ENCODE measurements at places on chromosomes 4 and X. TPM values are rescaled to one million over a fixed set of nuclear protein-coding genes. Genes with fewer than 3 reads are reported as not detected.

Gene MAGEA11
- total RNA-seq = not detected

DNA sequence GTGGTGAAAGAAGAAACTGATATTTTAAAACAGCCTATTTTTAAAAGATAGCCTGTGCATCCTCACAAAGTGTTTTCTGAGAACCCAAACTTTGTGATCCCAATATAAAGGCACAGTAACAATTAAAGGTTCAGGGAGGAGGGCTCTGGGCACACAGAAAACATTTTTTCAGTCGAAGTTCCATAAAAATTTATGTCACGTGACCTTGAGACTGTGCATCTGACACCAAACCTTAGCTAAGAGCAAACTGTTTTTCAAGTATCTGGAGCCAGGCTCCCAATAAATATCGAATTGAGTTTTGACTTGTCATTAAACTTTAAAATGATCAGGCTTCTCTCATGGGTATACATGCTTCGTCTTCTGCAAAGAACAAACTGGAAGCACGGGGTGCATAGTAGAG is 177.9 kb downstream of the BEND2 start:
- no peak for DNase-seq
- H3K4me1 ChIP-seq = no peaks in the 10 kb centered on the region
- H3K4me3 ChIP-seq = no peak overlapping the region
- H3K36me3 ChIP-seq = no peaks in the 10 kb centered on the region
- H3K27ac ChIP-seq = no peak overlapping the region
- no peaks in the 10 kb centered on the region for H3K27me3 ChIP-seq

DNA sequence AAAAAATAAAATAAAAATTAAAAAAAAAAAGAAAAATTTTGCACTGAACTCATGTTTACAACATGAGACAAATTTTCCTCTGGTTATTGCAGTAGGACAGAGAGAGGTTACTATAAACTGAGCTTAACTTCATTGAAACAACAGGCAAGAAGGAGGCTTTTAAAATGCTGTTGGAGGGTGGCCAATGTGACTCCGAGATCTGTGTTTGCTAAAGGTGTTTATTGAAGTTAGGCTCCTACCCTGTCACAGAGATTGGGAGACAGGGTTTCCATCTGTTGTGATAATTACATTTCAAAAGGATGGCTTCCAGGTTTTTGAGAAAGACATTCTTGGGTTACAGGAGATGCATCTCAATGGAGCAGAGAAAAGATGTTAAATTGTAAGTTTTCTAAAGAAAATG is 370.5 kb upstream of the HS3ST1 start:
- no peak for DNase-seq
- H3K27me3 ChIP-seq = no peaks in the 10 kb centered on the region
- no peak overlapping the region for H3K4me3 ChIP-seq

DNA sequence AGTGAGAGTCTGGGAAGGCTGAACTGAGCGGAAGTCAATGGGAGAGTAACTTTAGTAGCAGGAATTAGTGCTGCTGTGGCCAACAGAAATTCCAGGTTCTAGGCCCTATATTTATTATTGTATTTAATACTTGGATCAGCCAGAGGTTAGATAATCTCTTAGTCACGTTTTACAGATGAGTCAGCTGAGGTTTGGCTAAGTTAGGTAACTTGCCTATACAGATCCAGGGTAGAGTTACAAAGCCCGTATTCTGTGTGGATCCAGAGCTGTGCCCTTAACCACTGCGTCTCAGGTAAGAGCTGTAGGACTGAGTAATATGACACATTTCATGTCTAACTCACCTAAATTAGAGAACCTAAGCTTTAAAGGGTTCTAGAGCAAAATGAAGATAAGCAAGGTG is 20.5 kb downstream of the PSMD10 start:
- H3K27me3 ChIP-seq = no peaks in the 10 kb centered on the region
- no peak overlapping the region for H3K4me3 ChIP-seq
- no peak for DNase-seq
- H3K4me1 ChIP-seq = no peaks in the 10 kb centered on the region

DNA sequence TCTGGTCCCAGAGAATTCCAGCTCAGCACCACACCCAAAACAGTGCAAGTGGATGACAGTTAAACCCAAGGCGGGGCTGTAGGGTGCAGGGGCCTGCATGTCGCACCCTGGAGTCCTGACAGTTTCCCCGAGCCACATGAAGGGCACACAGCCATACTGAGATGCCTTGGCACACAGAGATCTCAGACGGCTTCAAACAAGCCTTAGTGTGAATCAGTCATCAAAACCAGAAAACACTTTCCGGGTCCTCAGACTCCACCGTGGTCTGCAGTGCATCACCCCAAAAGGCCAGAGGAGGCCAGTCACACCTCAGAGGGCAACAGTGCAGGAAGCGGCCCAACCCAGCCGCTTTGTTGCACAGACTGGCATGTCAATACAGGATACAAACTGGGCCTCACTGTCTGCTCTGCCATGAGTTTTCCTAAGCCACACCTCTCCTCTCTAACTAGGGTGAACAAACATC is 64.6 kb upstream of the ENPP6 start:
- H3K36me3 ChIP-seq = no peaks in the 10 kb centered on the region
- H3K27me3 ChIP-seq = no peaks in the 10 kb centered on the region
- no peak overlapping the region for H3K4me3 ChIP-seq
- peaks cover 36% of the 10 kb centered on the region for H3K4me1 ChIP-seq
- peak; percentile 13 for DNase-seq

Gene MBNL3
- 27.8 TPM for total RNA-seq

DNA sequence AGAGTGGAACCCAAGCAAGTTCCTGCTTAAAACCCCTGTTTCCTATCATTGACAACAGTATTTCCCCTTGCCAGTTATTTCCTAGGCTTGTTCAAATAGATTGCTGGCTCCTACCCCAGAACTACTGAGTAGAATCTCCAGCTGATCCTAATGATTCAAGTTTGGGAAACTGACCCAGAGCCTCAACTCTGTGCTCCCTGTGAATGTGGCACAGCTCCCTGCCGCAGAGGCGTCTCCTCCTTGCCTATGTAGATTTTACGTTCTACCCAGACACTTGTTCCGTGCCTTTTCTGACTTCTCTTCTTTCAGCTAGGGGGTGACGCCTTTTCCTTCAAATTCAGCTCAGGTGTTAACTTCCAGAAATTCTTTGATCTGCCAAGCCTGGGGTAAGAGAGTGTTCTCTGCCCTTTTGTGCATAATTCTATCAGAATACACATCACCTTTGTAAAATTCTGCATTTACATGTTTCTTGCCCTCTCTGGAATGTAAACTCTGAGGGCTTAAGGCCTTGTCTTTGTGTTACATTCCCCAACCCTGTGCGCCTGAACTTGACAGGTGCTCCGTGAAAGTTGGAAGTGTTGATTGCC is 4.4 kb downstream of the LSM6 start:
- peaks cover 40% of the 10 kb centered on the region for H3K4me1 ChIP-seq
- no peak overlapping the region for H3K27ac ChIP-seq
- H3K4me3 ChIP-seq = no peak overlapping the region
- H3K36me3 ChIP-seq = peaks cover 4% of the 10 kb centered on the region
- DNase-seq = no peak

DNA sequence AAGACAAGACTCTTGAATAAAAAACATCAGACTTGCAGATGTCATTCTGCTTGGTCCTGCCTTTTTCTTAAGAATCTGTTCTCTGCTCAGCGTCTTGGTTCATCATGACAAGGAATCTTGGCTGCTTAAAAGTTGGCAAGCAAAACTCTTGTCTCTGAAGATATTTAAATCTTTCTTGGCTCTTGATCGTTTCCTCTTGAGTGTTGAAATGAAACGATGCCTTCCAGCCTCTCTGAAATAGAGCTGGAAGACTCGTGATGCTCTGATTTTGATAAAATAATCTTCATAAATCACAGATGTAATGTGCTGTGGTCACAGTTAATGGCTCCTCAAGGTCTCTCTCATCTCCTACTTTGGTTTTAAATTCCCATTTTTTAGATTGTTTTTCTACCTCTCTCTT is 39.9 kb upstream of the TMEM192 start:
- H3K4me3 ChIP-seq = no peak overlapping the region
- DNase-seq = no peak
- H3K27me3 ChIP-seq = no peaks in the 10 kb centered on the region

- H3K4me3 ChIP-seq = no peak overlapping the region
- H3K27ac ChIP-seq = no peak overlapping the region
- no peak for DNase-seq
- no peaks in the 10 kb centered on the region for H3K4me1 ChIP-seq
Measured at GRCh38 chr4:174255786-174256185, 27.7 kb downstream of the FBXO8 start.

Gene CENPE
- total RNA-seq = 22.9 TPM

Gene CUL4B
- 26.4 TPM for total RNA-seq

Gene CHRDL1
- not detected for total RNA-seq

DNA sequence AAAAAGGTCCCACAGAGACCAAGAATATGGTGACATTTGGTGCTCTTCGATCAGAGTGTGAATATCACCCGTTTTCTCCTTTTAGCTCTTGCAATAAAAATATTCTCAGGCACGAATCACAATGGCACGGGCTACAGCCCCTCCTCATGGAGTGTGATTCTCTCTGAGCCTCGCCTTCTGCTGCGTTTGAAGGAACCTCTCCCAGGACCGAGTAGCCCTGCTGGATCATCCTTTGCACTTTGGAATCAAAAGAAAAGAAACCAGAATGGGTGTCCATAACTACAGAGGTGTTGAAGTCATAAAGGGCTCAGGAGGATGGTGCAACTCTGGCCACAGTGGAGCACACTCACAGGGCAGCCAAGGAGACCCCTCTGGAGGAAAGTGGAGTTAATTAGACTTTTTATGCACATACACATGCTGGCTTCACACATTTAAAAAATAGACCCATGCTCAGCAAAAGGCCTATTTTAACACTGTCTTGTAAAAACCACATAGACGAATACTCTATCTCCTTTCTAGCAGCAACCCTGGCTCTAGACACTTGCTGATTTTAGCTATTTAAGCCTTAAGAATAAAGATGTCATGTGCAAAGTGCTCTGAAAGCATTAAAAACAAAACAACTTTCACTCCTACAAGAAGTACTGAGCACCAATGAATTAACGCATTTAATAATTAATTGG is 19.1 kb downstream of the MAML3 start:
- no peaks in the 10 kb centered on the region for H3K36me3 ChIP-seq
- H3K4me1 ChIP-seq = no peaks in the 10 kb centered on the region
- no peaks in the 10 kb centered on the region for H3K27me3 ChIP-seq
- no peak overlapping the region for H3K27ac ChIP-seq

GRCh38 chrX:44451056-44451455 is 91.6 kb downstream of the FUNDC1 start:
- H3K4me3 ChIP-seq = no peak overlapping the region
- no peak overlapping the region for H3K27ac ChIP-seq
- no peaks in the 10 kb centered on the region for H3K36me3 ChIP-seq
- no peak for DNase-seq
- no peaks in the 10 kb centered on the region for H3K4me1 ChIP-seq

GRCh38 chr4:140156529-140157171 is 2.7 kb upstream of the MAML3 start:
- H3K36me3 ChIP-seq = no peaks in the 10 kb centered on the region
- DNase-seq = no peak
- H3K4me3 ChIP-seq = no peak overlapping the region
- no peak overlapping the region for H3K27ac ChIP-seq
- H3K27me3 ChIP-seq = no peaks in the 10 kb centered on the region

DNA sequence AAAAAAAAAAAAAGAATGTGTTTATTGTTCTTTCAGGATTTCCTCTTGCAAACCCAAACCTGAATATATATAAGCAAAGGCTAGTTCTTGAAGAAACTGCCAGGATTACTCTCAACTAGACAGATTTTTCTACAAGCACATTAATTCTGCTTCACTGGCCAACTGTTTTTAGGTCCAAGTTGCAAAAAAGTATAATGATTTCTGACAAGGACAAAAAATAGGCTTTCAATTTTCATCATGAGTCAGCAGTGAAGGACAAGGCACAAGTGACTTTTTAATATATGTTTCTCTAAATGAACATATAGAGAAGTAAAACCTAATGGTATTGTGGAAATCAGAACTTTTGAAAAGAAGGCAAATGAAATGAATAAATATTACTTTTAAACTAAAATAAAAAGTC is 73.7 kb downstream of the ELOVL6 start:
- H3K4me1 ChIP-seq = no peaks in the 10 kb centered on the region
- H3K36me3 ChIP-seq = no peaks in the 10 kb centered on the region
- no peak overlapping the region for H3K4me3 ChIP-seq
- no peak for DNase-seq
- H3K27me3 ChIP-seq = no peaks in the 10 kb centered on the region
- H3K27ac ChIP-seq = no peak overlapping the region

- H3K27me3 ChIP-seq = no peaks in the 10 kb centered on the region
- DNase-seq = no peak
- peaks cover 17% of the 10 kb centered on the region for H3K4me1 ChIP-seq
- no peaks in the 10 kb centered on the region for H3K36me3 ChIP-seq
- no peak overlapping the region for H3K27ac ChIP-seq
- H3K4me3 ChIP-seq = no peak overlapping the region
Measured at GRCh38 chr4:140090215-140090731, 63.7 kb downstream of the MAML3 start.

GRCh38 chr4:66465111-66465510 is 794.8 kb upstream of the EPHA5 start:
- no peak for DNase-seq
- H3K4me3 ChIP-seq = no peak overlapping the region
- H3K36me3 ChIP-seq = no peaks in the 10 kb centered on the region
- no peaks in the 10 kb centered on the region for H3K4me1 ChIP-seq

DNA sequence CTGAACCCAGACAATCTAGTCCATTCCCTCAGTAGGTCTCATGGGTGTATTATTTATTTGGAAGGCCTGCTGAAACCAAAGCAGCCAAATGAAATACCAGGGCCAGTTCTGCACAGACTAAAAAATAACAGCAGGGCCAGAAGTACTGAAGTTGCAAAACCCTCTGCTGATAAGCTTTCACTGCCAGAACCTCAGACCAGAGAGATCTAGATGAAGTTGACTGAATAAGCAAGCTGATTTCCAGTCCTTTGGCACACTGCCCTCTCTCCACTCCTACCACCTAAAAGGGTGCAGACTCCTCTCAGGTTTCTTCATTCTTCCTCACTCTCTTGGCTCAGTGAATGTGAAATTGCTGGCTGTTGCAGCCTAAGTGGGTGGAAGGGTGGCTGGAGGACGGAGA is 276.7 kb upstream of the KLF3 start:
- no peak for DNase-seq
- no peaks in the 10 kb centered on the region for H3K36me3 ChIP-seq
- peaks cover 15% of the 10 kb centered on the region for H3K4me1 ChIP-seq
- H3K4me3 ChIP-seq = no peak overlapping the region
- H3K27me3 ChIP-seq = no peaks in the 10 kb centered on the region
- H3K27ac ChIP-seq = no peak overlapping the region

Gene GALNTL6
- not detected for total RNA-seq

GRCh38 chrX:153646620-153647373 is at the start of gene DUSP9:
TSS of gene DUSP9 (plus strand) at chrX:153647203. CDS start at chrX:153647954, 751 bp downstream.
- no peaks in the 10 kb centered on the region for H3K27me3 ChIP-seq
- no peak within 1 kb of the TSS for H3K4me3 ChIP-seq
- no peaks in the 10 kb centered on the region for H3K36me3 ChIP-seq
- H3K27ac ChIP-seq = no peak within 1 kb of the TSS
- no peaks in the 10 kb centered on the region for H3K4me1 ChIP-seq

GRCh38 chr4:152364383-152364782 is 171.5 kb downstream of the FBXW7 start:
- H3K4me3 ChIP-seq = no peak overlapping the region
- H3K36me3 ChIP-seq = no peaks in the 10 kb centered on the region
- no peak for DNase-seq
- no peaks in the 10 kb centered on the region for H3K4me1 ChIP-seq
- H3K27me3 ChIP-seq = no peaks in the 10 kb centered on the region
